ENCODE measurements at places on chromosomes 4 and X.

- no peak for DNase-seq
Measured at GRCh38 chr4:119152741-119153140, 17.1 kb downstream of the MYOZ2 start.

DNA sequence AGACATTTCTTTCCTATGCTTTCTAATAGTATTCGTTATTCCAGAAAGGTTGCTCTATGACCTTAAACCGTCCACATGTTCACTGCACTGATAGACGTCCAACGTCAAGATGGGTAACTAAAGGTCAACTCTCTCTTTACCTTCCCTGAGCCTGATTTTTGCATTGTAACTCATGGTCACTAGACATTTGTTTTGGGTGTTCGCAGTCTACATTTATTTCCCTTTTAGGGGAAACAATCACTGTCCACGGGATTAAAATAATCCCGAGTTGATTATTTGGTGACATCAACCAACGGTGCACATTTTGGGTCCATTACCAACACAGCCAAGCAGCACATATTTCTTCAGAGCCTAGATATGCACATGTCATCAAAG is 540 bp upstream of the HADH start:
- no peak for DNase-seq

DNA sequence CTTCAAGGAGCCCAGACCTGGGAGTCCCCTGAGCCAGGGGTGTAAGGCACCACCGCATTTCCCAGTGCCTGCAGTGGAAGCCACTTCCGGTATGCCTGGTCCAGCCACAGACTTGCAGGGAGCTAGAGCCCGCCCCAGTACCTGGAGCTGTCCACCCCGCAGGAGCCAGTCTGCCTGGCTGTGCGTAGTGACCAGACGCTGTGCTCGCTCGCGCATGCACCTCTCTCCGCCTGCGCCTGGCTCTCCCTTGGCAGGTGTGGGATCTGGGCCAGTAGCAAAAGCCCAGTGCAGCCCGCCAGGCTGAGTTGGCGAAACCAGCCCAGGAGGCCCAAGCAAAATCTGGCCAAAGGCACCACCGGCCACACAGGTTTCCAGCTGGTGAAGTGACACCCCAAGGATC is 973.7 kb upstream of the AGA start:
- no peak for DNase-seq

GRCh38 chr4:94419956-94420355 is 31.8 kb upstream of the PDLIM5 start:
- no peak for DNase-seq

GRCh38 chrX:1534301-1535168 is 2.5 kb downstream of the P2RY8 start:
- no peak for DNase-seq

DNA sequence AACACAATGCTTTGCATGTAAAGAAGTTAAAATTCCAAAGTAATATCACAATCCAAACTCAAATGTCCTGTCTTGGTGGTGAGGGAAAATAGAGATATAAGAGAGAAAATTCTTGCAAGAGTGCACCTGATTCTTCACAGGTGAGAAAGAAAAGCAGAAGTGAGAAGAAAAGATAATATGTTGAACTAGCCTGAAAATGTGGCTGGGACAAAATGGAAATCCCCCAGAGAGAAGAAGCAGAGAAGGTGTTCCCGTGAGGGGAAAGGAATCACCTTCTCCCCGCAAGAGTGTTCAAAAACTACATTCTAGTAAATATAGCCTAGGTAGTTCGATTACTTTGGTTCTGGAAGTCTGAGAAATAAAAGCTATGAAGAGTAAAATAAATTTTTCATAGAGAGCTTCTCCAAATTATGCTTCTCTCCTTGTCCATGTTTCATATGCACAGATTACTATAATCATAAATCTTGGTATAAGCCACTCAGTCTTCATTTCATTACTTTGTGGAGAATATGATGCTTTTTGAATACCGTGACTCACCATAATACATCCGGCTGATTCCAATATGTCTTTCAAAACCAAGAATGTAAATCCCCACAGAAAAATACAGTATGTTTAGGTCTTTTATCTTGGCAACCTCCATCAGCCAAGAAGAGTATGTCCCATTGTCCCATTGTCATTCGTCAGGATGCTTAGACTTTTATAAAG is 63.1 kb downstream of the COX18 start:
- DNase-seq, result no peak

- DNase-seq, result no peak
Measured at GRCh38 chr4:160319221-160319867, 1216.5 kb downstream of the RAPGEF2 start.

GRCh38 chrX:117990438-117990837 is 126.2 kb downstream of the KLHL13 start:
- no peak for DNase-seq

GRCh38 chr4:26075583-26075982 is 161.6 kb downstream of the SMIM20 start:
- no peak for DNase-seq

DNA sequence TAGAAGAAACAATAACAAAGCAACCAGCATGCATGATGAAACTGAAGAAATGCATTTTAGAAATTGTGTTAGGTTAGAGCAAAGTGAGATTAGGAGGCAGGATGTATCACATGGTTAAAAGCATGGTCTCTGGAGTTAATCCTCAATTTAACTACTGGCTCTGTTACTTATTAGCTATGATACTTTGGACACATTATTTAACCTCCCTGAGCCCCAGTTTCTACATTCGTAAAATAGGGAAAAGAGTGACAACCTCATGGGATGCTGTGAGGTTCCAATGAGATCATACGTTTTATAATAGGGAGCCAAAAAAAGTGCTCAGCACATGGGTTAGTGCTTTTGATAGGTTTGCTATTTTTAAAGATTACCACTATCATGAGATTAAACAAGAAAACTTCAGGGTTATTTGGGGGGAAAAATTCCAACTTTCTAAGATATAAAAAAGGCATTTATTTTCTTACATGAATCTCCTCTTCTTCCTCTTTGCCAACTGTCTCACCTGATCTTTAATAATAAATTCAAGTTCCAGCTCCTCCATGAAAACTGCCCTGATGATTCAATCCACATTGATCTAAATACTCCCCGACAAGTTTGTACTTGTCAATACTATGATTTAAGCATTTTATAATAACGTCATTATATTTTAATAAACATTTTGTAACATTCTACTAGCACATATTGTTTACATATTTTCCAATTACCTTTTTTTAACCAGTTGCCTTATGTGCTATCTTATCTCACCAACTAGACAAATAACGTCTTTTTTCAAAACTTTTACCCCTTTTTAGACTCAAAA is 4.6 kb downstream of the SEC31A start:
- no peak for DNase-seq

- no peak for DNase-seq
Measured at GRCh38 chrX:96407072-96407471, 277.6 kb upstream of the DIAPH2 start.

DNA sequence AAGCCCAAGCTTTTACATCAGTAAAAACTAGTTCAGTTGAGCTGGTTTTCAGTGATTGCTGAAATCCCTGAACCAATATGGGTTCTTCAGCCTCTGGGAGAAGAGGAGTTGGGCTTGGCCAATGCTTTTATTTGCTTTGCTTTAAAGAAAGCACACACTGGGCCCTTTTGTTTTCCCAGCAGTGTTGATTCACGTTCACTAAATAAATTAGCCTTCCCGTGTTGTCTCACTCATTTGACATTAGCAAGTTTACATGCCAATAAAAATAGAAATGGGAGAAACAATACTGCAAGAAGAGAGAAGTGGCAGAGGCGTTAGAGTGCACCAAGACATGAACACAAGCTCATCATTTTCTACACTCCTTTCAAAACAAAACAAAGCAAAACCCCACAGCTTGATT is 136.2 kb downstream of the SHROOM3 start:
- DNase-seq, result peak; percentile 69

GRCh38 chr4:165537028-165537648 is 158.3 kb downstream of the CPE start:
- DNase-seq, result peak; percentile 29

- DNase-seq, result no peak
Measured at GRCh38 chr4:77903186-77903585, 40.6 kb downstream of the MRPL1 start.

DNA sequence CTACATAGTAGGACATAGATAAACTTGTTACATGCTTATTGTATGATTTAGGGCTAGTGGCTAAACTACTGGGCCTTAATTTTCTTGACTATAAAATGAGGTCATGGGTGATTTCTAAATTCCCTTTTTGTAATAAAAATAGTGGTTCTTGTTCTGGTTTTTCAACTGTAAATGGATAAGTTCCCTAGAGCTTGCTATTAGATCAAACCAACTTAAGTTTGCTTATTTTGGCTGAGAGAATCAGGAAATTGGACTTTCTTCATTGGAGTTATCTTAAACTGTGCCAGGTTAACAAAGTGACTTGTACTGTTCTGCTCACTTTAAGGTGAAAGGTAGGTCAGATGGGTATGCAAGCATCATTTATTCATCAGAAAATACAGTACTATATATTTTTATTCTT is 78.3 kb downstream of the PDLIM5 start:
- no peak for DNase-seq

DNA sequence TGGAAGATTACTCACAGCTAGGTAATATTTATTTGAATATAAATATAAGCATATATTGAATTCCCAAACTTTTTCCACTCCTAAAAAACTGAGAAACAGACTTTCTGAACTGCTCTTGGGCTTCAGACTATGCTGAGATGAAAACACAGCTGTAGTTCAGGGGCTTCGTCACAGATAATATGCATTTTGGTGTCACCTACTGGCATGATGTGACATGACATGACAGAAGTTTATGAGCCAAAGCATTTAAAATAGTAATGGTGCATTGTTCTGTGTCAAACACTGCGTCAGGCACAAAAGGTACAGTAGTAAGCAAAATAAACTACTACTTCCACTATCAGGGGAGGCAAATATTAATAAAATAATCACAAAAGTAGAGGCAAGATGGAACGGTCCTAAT is 171.3 kb downstream of the BTC start:
- peak; percentile 42 for DNase-seq

DNA sequence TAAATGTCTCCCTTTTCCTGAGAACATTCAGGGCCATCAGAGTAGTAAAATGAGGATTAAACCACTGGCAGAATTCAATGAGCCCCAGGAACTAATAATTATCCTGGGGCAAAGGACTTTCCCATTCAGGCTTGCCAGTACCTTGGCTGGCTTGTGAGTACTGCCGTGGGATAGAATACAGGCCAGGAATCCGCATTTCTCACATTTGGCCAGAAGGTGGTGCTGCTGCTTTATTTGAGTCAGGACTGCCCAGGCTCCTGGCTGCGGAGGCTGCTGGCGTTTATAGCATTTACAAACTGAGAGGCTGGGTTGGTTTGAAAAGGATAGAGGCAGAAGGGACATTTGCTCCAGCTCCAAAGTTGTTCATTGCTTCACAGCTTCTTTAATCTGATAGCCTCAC is 91.4 kb downstream of the RTL9 start:
- peak; percentile 23 for DNase-seq

DNA sequence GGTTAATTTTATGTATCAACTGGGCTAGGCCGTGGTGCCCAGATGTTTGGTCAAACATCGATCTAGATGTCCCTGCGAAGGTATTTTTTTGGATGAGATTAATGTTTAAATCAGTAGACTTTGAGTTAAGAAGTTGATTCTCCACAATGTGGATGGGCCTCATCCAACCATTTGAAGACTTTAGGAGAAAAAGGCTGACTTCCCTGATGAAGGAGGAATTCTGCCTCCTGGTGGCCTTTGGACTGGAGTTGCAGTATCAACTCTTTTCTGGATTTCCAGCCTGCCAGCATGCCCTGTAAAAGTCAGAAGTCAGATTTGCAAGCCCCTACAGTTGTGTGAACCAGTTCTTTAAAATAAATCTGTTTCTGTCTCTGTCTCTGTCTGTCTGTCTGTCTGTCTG is 91.4 kb downstream of the STK32B start:
- DNase-seq, result no peak
